Ovary (tissue), 10 donors: ENCODE measurements at places on chromosomes 3 and 15. TPM values are rescaled to one million over a fixed set of nuclear protein-coding genes. Genes with fewer than 3 reads are reported as not detected.

GRCh38 chr3:167712445-167712844, 22.2 kb downstream of the PDCD10 start:
- DNase-seq: no peak

GRCh38 chr3:111238885-111239284, 167.3 kb downstream of the NECTIN3 start:
- no peak for DNase-seq

DNA sequence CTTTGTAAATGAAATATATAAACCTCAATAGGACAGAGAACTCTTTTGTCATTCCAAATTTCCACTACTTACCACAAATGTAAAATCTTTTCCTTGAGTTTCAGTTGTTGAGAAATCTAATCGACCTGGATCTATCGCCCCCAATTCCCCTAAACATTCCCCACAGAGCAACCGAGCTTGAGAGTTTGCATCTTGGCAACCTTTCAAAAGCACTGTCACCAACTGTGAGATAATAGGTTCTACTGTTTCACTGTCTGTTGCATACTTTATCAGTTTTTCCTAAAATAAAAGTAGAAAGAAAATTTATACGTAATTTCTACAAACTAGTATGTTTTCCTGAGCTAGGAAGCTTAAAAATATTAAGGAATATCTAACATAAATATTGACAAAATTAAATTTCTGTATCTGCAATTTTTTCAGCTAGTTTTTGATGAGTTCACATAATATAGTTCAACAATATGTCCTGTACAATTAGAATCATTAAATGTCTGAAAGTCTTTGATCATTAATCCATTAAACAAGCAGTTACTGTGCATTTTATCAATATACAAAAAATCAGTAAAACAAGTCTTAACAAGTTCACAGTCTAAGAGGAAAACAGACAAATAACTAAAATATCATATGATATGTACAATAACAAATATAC, 54.5 kb downstream of the ATR start:
- no peak for DNase-seq

DNA sequence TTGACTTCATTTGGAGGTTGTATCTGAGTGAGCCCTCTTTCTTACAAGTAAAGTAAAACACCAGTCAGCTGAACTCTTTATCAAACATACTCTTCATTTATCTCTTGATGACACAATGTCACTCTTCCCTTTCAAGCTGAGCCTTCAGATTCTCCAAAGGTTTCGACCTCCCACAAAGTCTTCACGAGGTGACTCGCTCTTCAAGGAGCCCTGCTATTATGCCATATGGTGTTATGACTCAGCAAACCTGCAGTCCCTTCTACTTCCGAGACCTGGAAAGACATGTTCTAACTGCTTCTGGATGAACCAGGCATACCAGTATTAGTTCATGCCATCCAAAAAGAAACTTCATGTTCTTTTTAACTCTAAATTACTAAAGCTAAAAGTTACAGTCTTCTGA, 23.1 kb downstream of the AADAC start:
- no peak for DNase-seq

DNA sequence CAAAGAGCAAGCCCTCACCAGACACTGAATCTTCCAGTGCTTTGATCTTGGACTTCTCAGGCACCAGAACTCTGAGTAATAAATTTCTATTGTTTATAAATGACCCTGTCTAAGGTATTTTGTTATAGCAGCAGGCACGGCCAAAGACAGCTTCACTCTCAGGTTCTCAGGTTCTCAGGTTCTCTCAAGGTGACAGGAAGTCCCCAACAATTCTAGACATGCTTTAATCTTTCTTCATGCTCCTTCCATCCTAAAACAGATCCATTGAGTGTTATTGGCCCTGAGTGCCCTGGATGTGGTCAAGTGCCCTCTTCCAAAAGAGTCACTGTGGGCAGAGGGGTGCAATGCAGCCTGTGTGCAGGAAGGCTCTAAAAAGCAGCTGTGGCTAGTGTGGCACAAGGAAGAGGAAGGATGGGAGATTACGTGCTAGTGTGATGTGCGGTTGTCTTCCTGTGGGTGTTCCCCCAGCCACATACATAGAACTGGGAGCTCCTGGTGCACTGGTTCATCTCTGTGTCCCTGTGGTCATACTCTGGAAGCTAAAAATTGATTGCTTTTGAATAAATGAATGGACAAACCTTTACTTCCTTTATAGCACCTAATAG, 11.0 kb upstream of the RAB7A start:
- no peak for DNase-seq

DNA sequence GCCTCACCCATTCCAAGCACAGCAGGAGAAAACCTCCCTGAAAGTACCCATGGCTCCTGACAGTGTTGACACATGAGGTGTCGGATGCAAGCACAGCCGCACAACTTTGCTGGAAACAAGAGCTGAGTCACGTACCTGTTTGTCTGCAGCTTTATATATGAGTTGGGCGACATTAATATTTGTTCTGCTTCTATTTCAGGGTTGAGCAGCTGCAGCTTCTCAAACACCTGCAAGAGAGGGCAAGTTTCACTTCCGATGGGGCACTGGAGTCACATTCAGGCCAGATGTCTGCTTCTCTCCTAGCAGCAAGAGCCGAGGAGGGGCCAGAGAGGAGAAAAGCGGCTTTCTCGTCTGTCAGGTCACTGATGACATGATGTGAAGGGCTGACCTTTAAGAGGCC, 88.0 kb downstream of the NUP210 start:
- no peak for DNase-seq

GRCh38 chr3:159158213-159158612, 356.4 kb downstream of the MFSD1 start:
- no peak for DNase-seq

The WNT5A gene
- total RNA-seq: 13.4 TPM

The ROBO1 gene
- 28.1 TPM for total RNA-seq
